Activated naive CD8-positive, alpha-beta T cell treated with anti-CD3 and anti-CD28 coated beads, Interleukin-2, amount 10 ng/mL, durations not matched to agents 7 days and 5 days (primary cell): ENCODE measurements at places on chromosomes 7 and 10. TPM values are rescaled to one million over a fixed set of nuclear protein-coding genes. Genes with fewer than 3 reads are reported as not detected.

- DNase-seq, result no peak
Observed at GRCh38 chr10:131938681-131939080, 37.9 kb downstream of the PPP2R2D start.

Gene CHAT
- not detected for total RNA-seq

DNA sequence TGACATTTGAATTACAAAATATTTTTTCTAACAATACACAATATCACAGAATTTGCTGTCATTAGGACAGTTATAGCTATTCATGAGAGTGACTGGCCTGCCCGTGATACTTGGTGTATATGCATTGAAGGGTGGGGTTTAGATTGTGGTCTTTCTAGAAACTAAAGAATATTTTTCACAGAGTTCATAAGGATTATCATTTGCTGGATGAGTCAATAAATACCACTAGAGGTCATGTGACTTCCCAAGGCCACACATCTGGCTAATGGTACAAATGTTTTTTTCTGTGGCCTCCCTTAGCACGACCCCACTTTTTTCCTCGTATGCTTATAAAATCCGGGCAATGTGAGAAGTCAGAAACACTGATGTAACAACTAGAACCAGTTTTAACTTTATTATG is 5.2 kb downstream of the OPTN start:
- DNase-seq, result no peak

DNA sequence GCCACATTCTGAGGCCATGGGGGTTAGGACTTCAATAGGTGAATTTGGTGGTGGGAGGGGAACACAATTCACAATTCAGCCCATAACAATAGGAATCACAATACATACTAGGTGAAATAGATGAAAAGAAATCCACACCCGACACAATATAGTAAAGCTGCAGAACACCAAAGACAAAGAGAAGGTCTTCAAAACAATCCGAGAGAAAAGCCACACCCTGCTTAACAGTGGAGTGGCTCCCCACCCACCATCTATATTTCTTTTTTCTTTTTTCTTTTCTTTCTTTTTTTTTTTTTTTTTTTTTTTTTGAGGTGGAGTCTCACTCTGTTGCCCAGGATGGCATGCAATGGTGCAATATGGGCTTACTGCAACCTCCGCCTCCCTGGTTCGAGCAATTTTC is 14.7 kb upstream of the TIAL1 start:
- DNase-seq, result no peak

Gene IGFBP1
- not detected for total RNA-seq

DNA sequence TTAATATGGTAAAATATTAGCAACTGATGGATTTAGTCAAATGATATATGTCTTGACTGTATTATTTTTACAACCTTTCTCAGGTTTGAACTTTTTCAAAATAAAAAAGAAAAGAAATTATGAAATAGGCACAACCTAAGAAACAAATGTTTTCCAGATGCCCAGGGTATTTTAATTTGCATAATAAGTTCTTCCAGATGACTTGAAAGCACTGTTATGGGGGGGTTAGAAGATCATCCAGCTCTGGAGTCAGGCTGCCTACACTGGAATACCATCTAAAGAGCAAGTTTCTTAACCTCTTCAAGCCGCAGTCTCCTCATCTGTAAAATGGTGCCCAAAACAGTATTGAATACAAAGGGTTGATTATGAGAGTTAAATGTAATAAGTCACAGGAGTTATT is 32.1 kb downstream of the CREB3L2 start:
- no peak for DNase-seq

DNA sequence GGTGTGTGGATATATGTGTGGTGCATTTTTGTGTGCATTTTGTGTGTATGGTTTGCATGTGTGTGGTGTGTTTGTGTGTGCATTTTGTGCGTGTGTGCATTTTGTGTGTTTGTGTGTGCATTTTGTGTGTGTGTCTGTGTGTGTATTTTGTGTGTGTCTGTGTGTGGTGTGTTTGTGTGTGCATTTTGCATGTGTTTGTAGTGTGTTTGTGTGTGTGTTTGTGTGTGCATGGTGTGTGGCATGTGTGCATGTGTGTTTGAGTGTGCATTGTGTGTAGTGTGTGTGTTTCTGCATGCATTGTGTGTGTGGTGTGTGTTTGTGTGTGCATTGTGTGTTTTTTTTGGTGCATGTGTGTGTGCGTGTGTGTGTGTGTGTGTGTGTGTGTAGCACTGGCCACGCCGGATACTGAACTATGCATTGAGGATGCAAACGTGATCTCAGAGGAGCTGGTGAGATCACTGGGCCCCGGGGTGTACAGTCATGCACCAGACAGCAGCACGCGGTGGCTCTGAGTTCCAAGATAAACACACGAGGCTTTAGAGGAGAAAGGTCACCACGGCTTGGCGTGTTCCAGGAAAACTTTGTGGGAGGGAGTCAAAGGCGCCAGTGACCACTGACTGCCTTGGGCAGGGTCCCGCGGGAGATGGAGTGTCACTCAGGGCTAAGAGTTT is 106.6 kb upstream of the SHH start:
- no peak for DNase-seq

- no peak for DNase-seq
Observed at GRCh38 chr10:92847202-92847864, 987 bp upstream of the EXOC6 start.

- DNase-seq, result peak; percentile 30
Observed at GRCh38 chr10:46527241-46527811, 29.1 kb downstream of the GPRIN2 start.

Gene PPP1R9A
- total RNA-seq, result 0.06 TPM

DNA sequence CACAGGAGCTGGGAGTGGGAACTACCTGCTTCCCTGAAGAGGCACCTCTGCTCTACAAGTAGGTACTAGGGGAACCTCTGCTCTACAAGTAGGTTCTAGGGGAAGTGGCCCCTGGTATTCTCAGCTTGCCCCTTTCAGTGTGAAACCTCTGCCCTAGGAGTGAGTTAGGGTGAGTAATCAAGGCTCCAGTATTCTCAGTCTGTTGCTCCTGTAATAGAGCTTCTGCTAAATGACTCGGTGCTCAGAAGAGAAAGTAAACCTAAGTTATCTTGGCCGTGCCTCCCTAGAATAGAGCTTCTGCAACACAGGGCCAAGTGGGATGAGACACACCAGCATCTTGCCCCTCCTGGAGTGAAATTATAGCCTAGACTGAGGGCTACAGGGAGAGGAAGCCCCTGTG is 13.4 kb upstream of the RASSF4 start:
- no peak for DNase-seq

- no peak for DNase-seq
Observed at GRCh38 chr10:86635402-86635801, 18.9 kb upstream of the OPN4 start.

Gene ADAP1
- total RNA-seq, result 25.0 TPM

DNA sequence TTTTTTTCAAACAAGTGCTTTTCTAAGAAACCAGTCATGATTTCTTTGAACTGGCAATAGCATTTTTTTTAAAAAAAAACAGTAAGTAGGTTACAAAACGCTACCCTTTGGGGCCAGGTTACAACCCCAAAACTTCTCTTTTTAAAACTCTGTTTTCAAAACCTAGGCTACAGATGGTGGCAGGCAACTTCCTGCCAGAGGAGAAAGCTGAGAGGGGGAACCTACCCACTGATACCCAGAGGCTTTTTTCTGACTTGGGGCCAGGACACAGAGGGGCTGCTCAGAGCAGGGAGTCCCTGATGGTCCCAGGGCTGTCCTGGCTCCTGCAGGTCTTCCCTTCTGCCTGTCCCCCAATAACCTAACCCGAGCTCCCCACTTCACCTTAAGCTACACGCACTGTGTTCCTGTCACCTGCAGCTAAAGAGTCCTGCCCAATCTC is 6.9 kb downstream of the STN1 start:
- DNase-seq, result peak; percentile 70

Gene POLR2J2
- 19.0 TPM for total RNA-seq

DNA sequence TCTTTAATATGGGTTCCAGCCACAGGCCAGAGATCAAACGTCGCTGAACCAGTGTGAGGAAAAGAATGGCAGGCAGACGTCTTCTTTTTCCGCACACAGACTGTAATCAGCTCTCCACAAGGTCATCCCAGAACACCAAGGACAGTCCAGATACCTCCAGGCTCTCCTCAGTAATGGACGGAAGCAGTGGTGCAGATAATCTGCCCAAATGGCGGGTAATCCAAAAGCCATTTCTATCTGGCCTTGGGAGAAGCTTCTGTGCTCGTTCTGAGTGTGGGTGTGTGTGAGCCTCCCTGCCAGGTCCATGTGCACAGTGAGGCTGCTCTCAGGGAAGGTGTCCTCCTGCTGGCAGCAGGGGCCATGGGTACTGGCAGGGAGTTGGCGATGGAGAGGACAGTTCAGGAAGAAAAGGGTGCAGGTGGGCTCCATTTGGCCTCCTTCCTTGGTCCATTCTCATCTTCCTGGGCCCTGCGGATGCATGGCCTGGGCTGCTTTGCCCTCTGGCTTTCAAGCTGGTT is 15.6 kb upstream of the TEX36 start:
- DNase-seq, result no peak

DNA sequence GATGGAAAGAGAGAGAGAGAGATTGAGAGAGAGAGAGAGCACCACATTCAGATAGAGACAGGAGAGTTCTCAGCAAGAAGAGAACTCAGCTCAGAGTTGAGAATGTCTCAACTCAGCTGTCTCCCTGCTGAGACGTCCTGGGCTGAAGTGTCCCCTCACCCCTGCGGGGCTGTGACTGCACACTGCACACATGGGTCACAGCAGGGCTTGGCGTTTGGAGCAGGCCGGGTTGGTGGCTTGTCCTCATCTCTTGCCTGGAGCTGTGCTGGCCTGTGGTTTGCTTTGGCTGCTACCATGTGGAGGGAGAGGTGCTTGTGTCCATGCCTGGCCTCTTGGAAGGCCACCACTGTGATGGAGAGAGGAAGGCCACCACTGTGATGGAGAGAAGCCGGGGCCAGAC is 167.9 kb downstream of the RNF216 start:
- DNase-seq, result no peak

GRCh38 chr7:91344911-91345310 is 80.7 kb downstream of the FZD1 start:
- no peak for DNase-seq

DNA sequence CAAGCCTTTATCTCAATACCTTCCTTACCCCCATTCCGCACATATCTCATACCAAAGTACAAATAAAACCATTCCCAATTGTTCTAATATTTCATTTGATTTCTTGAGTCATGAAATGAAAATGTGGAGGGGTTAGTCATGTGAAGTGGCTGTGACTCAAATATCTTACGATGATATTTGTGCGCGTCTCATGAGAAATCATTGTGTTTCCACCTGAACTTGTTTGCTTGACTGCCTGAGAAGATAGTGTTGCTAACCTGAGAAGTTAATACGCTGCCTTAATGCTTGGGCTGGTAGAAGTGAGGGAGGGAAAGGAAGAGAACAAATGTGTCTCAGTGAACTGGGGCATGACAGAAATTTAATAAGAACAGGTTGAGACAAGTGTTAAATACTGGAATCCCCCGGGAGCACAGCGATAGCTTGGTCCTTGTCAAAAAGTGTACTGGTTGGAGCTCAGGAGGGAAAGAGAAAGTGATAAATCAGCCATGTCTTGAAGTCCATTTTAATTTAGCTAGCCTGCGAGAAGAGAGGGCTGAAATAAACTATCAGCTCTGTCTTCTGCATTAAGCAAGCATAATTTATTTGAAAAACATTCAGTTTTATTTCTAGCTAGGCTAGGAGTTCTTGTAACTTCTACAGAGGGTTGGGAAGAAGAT is 7.2 kb upstream of the EPHA1 start:
- no peak for DNase-seq

DNA sequence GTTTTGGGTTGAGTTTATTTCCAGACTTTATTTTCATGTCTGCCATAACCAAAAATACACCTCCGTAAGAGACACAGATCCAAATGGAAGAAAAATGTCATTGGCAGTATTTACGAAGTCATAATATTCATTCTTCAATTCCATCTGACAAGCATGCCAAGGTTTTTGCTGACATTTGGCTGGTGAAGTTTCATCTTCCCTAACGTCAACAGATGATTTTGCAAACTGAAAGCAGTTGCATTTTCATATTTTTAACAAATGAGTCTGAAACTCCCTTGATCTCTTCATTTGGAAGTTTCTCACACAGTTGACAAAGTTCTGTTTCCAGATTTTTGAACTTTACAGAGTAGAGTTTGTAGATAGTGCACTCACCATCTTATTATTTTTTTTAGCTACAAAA is 114.5 kb downstream of the CALN1 start:
- no peak for DNase-seq

GRCh38 chr10:101020427-101021075 is 10.4 kb downstream of the PDZD7 start:
- no peak for DNase-seq

Gene HMX2
- total RNA-seq, result not detected

GRCh38 chr7:137976232-137976631 is 25.7 kb downstream of the CREB3L2 start:
- DNase-seq, result no peak

Gene OR2A12
- not detected for total RNA-seq

GRCh38 chr10:8825611-8826010 is 771.1 kb downstream of the GATA3 start:
- no peak for DNase-seq

- no peak for DNase-seq
Observed at GRCh38 chr7:35553519-35553918, 141.4 kb downstream of the HERPUD2 start.

- no peak for DNase-seq
Observed at GRCh38 chr10:99938563-99938962, 71.2 kb downstream of the DNMBP start.

DNA sequence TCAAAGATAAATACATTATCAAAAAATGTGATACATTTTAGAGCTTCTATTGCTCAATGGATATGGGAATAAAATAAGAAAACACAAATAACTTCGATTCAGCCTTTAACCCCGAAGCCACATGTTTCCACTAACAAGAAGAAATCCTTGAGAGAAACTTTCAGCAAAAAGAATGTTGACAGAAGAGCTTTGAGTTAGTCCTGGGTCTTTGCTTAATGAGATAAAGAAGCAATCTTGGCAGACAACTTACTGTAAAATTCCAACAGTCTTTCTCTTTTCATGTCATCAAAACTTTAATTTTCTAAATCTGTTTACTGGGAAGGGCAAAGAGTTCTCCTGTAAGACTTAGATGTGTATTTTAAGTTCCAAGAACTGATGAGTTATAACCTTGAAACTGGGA is 810.2 kb downstream of the CNTNAP2 start:
- DNase-seq, result no peak

Gene PLEKHS1
- not detected for total RNA-seq

- no peak for DNase-seq
Observed at GRCh38 chr7:112670193-112670592, 120.0 kb downstream of the TMEM168 start.

DNA sequence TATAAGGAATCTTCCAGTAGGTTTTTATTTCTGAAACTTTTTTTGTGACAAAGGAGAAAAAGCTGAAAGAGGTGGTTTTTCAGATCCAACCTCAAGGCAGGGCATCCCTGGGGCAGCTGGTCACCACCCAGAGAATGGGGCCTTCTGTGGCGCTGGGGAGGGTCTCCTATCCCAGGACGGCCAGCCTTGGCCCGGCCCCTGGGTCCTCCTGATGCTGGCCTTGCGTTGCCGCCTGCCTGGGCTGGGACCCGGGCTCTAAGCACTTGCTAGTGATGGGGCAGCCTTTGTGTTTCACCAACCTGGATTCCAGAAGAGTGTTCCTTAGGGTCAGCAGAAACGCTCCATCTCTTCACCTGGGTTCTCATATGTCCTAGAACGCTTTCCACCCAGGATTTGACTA is 16.3 kb downstream of the SHH start:
- DNase-seq, result no peak

Gene NEUROG3
- total RNA-seq, result not detected
